Activated T-cell treated with anti-CD3 and anti-CD28 coated beads for 48 hours (primary cell): ENCODE measurements at places on chromosomes 11 and 22.

DNA sequence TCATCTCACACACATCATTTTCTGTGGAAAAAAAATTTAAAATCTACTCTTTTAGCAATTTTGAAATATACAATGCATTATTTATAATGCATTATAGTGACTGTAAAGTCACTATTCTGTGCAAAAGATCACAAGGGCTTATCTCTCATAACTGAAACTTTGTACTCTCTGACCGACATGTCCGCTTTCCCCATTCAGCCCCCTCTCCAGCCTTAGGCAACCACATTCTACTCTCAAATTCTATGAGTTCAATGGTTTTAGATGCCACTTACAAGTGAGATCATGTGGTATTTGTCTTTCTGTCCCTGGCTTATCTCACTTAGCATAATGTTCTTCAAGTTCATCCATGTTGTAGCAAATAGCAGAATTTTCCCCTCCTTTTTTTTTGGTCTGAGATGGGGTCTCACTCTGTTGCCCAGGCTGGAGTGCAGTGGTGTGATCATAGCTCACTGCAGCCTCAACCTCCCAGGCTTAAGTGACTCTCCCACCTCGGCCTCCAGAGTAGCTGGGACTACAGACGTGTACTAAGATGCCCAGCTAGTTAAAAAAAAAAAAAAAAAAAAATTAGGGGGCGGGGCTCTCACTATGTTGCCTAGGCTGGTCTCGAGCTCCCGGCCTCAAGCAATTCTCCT lies 44.5 kb downstream of the SYN3 start:
- no peak for DNase-seq

DNA sequence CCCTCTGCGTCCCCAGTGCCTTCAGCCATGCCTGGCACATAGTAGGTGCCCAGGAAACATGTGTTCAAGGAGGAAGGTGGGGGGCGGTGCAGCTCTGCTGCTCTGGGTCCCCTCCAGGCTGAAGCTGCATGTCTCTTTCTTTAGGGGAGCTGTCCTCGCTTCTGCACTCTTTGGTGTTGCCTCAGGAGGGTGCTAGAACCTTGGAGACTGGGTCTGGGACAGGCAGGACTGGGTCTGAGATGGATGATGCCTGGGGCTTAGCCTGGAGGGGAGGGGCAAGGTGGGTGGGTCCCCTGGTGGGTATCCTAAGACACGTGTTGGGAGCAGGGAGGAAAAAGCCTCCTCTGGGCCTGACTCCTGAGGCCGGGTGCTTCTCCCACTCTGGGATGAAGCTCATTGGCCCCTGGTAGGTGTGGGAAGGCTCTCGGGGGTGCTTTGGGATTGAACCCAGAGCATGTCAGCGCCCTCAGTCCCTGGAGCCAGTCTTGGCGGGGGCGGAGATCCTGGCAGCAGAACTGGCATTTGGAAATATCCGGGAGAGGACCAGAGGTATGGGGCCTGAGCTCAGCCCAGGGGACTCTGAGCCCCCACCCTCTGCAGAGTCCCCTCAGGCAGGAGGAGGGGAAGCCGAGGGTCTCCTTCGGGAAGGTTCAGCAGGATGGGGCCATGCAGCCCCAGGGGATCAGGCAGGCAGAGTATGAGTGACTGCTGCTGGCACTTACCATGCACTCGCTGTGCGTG lies 6.7 kb upstream of the GSTP1 start:
- DNase-seq, result no peak

DNA sequence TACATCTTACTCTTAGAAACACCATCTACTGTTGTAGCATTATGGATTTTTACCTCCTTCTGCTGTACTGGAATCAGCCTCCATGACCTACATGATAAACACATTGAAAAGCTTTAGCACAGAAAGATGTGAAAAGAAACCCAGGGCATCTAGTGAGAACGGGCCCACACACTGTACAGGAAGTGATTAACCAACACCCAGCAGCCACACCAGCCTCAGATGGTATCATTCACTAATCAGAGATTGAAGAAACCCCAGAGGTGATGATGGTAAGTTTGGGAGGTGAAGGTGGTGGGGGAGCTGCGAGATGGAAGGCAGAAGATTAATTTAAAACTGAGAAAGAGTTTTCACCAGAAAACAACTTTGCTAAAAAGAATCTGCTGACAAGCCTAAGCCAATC lies 46.1 kb downstream of the RASSF10 start:
- DNase-seq, result peak; percentile 3

GRCh38 chr11:120122924-120123683 lies 14.8 kb downstream of the TRIM29 start:
- no peak for DNase-seq

GRCh38 chr11:8019314-8020243 lies 32.4 kb downstream of the EIF3F start:
- DNase-seq, result peak; percentile 21

DNA sequence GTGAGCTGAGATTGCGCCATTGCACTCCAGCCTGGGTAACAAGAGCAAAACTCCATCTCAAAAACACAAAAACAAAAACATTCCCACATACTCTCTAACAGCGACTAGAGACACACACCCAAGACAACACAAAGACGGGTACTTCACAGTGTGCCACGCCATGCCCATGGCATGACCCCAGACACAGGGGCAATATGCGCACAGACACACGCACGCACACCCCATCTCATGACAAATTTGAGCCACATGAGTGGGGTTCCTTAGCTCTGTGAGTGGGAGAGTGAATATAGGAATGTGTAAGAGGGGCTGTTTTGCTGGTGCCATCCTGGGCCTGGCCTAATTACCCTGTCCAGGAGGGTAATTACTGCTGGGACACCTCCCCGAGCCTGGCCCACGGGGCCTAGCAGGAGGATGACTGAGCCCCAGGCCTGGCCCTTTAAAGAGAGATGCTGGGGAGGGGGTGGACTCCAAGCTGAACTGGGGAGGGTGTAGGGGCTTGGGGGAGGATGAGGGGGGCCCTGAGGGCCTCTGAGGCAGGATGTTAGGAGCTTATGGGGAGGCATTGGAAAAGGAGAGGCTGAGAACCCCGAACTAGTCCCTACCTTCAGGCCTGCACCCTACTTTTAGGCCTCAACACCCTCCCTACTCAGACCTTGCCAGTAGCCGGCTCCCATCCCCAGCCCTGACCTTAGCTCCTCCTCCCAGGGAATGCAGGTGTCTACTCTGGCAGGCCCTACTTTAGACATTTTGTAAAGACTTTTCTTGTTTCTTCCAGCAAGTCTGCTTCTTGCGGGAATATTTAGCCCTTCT lies 1.5 kb downstream of the LTBP3 start:
- DNase-seq, result no peak

DNA sequence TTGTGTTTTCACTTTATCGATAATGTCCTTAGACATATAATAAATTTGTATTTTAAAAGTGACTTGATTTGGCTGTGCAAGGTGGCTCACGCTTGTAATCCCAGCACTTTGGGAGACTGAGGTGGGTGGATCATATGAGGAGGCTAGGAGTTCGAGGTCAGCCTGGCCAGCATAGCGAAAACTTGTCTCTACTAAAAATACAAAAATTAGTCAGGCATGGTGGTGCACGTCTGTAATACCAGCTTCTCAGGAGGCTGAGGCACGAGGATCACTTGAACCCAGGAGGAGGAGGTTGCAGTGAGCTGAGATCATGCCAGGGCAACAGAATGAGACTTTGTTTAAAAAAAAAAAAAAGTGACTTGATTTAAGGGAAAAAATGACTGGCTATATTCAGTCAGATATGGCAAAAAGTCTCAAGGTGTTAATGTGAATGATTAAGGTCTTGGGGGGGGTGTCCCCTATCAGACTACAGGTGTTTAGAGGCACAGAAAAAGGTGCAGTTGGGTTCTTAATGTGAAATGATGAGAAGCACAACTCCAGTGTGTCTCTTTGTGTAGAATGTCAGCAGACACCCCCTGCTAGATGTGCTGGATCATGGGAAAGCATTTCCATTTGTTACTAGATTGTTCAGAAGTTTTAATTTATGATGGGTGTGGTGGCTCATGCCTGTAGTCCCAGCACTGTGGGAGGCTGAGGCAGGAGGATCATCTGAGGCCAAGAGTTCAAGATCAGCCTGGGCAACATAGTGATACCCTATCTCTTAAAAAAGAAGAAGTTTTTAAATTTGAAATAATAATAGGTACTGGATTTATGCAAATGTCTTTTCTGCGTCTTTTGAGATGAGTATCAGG lies 17.0 kb downstream of the NEAT1 start:
- no peak for DNase-seq

- DNase-seq, result no peak
Observed at GRCh38 chr22:49282596-49282995, 545.1 kb downstream of the BRD1 start.

DNA sequence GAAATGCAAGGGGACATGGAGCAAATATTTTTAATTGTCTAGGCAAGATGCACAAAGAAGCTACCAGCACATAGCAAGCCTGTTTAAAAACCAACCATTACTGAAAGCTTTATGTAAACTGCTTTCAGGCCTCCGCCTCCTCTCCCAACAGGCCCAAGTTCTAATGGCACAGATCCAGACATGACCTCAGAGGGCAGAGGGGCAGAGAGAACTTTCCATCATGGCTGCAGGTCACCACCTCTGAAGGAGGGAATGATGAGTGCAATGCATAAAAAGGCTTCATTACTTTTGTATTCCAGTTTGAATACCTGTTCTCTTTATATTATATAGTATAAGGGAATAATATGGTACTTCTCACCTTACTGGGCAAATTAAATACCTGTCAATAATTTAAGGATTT lies 15.2 kb downstream of the DDX17 start:
- DNase-seq, result no peak

- DNase-seq, result no peak
Observed at GRCh38 chr11:131663405-131664200, 293.2 kb downstream of the NTM start.

- no peak for DNase-seq
Observed at GRCh38 chr11:117875382-117876058, 938 bp downstream of the FXYD6 start.

DNA sequence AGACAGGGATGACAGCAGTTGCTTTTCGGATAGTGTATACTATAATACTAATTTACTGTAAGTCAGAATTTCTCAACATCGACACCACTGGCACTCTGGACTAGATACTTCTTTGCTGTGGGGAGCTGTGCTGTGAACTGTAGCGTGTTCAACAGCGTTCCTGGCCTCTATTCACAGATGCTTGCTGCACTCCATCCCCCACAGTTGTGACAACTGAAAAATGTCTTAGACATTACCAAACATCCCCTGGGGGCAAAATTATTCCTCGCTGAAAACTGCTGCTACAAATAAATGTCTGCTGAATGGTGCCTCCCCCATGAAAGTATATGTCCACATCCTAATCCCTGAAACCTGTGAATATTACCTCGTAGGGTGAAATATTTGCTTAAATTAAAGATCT lies 7.5 kb upstream of the SLC15A3 start:
- no peak for DNase-seq

GRCh38 chr11:83153764-83154163 lies 3.2 kb upstream of the PCF11 start:
- DNase-seq, result no peak

DNA sequence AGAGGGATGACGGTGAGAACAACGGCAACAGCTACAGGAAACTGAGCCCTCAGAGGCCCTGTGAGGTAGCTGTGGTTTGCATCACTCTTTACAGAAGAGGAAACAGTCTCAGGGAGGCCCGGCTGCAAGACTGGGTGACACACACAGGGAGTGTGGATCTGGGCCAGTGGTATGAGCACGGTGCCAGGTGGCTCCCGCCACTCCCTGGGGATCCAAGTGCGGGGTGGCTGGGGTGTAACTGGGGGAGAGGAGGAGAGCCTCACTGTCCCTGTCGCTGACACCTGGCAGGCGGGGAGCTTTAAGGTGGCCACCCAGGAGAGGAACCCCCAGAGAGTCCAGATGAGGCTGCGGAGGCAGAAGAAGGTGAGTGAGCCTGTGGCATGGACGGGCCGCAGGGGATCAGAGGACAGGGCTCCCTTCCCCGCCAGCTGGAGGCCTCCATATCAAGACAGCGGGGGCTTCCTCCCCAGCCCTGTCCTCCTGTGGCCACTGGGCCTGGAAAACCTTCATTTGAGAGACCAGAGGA lies 5.6 kb downstream of the RGL4 start:
- peak; percentile 66 for DNase-seq

DNA sequence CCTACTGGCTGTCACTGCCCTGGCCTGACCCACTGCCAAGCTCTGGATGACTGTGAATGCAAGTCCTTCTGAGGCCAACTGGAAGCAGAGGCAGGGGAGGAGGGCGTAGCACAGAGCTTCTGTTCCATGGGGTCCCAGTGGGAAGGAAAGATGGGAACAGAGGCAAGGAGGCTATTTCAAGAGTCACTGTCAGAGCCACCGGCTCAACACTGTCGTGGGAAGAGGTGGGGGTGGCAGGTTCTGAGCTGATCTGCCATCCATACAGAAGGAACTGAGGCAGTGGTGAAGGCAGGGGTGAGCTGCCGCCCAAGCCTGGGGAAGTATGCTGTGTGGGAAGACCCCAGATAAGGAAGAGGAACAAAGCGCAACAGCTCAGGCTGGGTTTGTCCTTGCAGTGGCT lies 54.7 kb downstream of the SGSM3 start:
- no peak for DNase-seq

- no peak for DNase-seq
Observed at GRCh38 chr11:44564670-44565210, 723 bp upstream of the CD82 start.

DNA sequence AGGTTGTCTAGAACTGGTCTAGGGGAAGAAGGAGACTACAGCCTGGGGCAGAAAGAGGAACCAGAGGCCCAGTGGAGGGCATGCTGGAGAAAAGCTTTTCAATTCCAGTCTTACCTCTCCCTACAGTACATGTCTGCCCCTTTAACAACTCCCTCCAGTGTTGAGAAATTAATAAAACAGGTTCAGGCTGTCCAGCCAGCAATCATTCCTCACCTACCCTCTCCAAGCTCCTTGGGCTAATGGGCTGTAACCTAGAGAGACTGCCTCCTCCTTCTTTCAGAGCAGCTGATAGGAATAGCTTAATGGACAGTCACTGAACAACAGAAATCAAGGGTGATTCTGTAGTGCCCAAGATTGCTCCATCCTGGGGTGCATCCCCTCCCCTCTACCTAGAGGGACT lies 8.8 kb downstream of the SLC35F2 start:
- DNase-seq, result no peak

DNA sequence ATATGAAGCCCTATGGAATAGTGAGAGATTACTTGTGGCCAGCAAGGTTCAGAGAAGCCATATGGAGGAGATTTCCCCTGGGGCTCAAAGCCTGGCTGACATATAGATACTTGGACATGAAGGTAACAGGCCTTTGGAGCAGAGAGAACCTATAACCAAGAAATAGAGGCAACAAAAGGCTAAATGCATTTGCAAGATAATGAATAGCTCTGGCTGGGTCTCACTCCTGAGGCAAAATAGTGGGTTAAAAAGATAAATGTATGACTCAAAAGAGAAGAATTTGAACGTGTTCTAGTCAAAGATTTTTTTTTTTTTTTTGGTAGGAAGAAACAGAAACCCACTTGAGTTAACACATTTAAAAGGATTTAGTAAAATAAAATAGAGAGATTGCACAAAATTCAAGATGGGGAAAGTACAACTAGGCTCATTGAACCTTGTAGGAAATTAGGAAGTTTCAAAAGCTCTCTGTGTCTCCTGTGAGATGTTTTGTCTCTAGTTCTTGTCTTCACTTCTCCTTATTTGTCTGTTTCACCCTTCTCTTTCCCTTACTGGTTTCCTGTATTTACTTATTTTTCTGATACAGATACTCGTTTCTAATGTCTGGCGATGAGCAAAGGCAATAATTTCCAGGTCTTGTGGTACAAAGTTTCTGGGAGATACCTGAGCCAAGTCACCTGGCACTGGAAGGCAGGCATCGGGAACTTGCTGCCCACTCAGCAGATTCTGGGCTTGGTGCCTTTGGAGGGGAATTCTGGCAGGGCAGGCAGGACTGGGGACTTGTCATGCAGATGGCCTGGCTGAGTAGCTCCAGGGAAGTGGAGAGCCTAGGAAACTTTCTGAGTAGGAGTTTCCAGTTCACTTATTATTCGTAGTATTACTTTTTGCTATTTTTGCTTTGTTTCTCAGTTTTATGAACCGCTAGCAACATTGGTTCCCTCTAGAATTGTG lies 49.2 kb upstream of the SESN3 start:
- DNase-seq, result no peak
